C1 segment of cervical spinal cord (tissue), 14 donors: ENCODE measurements at places on chromosomes 7 and 10.

DNA sequence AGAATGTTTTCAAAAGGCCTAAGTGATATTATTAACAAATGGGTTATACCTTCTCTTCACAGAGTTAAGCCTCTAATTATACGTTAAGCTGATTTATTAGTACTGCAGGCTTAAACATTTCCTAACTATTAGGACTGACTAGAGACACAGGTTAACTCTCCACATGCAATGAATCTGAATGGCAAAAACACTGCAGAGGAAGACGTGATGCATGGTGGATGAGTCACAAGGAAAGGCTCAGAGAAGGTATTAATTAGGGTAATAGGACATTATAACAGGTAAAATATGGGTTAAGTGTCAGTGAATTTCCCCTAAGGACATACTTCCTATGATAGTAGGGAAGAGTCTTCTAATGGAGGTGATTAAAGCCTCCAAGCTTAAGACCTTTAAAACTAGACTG lies 24.7 kb upstream of the SEM1 start:
- DNase-seq, result no peak

DNA sequence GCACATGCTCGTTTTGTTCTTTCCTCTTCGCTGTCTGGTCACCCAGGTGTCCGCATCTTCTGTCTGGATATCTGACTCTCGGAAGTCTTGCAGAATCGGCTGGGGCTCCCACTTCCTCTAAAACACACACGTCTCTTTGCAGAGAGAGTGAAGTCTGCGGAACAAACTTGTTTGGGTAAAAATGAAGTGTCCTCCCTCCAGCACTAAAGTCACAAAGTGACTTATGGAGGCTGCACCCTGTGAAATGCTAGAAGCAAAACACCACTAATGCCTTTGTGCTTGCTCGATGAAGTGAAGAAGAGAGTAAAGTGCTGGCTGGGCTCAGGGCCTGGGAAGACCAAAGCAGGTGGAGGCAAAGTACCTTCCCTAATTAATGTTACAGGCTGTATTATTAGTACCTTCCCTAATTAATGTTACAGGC lies 71.4 kb downstream of the FGFR2 start:
- no peak for DNase-seq

DNA sequence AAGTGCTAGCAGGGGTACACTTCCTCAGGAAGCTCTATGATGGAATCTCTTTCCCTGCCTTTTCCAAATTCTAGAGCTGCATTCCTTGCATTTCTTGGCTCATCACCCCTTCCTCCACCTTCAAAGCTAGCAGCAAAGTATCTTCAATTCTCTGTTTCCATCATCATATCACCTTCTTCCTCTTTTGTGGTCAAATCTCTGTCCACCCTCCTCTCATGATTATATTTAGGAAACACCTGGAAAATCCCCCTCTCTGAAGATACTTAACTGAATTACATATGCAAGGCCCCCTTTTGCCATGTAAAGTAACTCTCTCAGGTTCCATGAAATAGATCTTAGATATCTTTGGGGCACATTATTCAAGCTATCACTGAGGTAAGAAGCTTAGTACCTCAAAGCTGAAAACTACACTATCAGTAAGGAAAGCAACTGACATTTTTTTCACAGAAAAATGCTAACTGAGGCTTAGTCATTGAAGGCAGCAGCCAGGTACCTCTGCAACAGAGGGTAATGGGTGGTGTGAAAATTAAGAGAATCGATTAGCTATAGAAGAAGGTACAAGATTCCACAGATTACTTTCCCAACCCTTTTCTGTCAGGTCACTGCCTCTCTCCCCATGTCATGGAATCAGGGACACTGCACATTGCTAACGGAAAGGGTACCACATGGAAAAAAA lies 197.3 kb downstream of the MACC1 start:
- DNase-seq, result no peak

- DNase-seq, result no peak
These were observed 58.2 kb upstream of the SLC25A13 start for GRCh38 chr7:96380111-96380512.

DNA sequence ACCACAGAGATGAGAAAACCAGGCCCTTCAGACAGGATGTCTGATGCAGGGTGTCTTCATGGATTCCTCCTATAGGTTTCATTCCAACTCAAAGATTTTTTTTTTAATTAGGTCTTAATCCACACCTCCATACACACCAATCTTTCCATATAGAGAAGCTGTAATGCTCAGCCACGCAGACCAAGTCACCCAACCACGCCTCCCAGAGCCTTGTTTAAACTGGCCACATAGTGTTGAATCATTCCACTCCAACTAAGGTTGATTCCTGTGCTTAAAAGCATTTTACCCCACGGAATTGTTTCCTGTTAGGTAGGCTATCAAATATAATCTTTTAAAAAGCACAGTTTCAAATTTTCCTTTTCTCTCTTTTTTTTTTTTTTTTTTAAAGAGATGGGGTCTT lies 153.6 kb downstream of the TYW1B start:
- DNase-seq, result no peak

DNA sequence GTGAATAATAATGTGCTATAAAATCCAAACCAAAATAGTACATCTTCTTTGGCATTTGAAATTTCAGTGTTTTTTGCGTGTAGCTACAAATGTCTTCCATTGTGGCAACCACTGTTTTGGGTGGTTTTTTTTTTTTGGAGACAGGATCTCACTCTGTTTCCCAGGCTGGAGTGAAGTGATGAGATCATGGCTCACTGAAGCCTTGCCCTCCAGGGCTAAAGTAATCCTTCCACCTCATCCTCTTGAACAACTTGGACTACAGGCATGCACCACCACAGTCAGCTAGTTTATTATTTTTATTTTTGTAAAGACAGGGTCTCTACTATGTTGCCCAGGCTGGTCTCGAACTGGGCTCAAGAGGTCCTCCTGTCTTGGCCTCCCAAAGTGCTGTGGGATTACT lies 455.1 kb downstream of the AUTS2 start:
- DNase-seq, result no peak

- DNase-seq, result no peak
These were observed 323.8 kb upstream of the C7orf33 start for GRCh38 chr7:148266795-148267194.

GRCh38 chr10:8136736-8137135 lies 82.2 kb downstream of the GATA3 start:
- DNase-seq, result no peak

DNA sequence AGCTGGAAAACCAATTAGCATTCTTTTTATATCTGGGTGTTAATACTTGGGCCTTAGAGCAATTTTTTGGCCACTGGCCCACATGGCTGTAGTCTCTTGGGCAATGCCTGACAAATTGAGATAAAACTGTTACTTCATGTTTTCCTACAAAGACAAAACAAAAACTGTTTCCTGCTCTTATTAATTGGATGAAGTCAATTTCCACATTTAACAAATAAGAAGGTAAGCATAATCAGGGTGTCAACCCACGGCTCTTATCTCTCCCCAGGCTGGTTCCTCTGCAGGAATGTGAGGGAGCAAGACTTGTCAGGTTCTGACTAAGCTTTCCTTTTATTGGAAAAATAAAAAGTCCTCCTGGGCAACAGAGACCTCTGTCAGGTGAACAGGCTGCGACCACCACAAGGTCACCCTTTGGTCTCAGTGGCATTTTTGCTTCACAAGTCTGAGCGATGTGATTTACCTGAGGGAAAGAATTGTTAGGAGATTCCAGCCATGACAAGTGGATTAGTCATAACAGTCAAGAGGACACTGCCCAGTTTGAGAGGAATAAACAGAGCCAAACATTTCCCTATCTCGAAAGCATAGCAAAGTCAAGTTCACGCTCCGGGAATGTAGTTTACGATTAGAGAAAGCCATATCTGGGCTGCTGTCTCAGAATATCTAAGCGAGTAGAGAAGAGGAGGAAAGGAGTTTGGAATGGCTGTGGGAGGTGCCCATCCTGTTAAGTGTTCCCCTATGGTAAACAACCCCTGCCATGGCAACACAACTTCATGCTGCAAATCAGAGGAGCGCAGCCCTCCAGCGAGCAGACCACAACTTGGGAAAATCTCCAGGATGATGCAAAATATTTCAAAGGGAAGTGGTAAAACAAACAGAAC lies 144.4 kb downstream of the TES start:
- no peak for DNase-seq

GRCh38 chr7:33882040-33882837 lies 23.1 kb upstream of the BMPER start:
- no peak for DNase-seq
